Activated T-helper 2 cell treated with anti-CD3 and anti-CD28 coated beads, Interferon-gamma antibody, Interleukin-2, Interleukin-4, amounts not matched to agents 10 μg/mL and 5 μg/mL and 100 μg/mL, durations not matched to agents 14 hours and 24 hours and 36 hours (primary cell): ENCODE measurements at places on chromosomes 7 and 10. TPM values are rescaled to one million over a fixed set of nuclear protein-coding genes. Genes with fewer than 3 reads are reported as not detected.
A peak's percentile ranks its signal among the peaks of the same experiment; 100 is the strongest.

ACTR3C gene
- total RNA-seq = 7.0 and 7.9 TPM in 2 replicates

DNA sequence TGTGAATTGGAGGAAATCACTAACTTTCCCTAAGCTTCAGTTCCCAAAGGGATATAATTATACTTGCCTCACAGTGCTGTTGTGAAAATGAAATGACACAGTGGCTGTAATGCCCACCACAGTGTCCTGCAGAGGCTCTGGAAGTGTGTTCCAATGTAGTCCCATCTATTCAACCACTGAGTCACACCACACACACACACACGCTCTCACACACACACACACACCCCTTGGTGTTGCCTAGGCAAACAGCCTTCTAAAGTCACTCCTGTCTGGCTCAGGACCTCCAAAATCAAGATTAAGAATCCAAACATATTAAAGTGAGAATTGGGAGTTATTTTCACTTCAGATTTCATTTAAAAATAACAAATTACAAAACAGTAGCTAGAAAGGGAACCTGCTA, 73.3 kb downstream of the NRCAM start:
- H3K27ac ChIP-seq = no peak overlapping the region
- no peak for DNase-seq
- H3K27me3 ChIP-seq = peaks cover 9% of the 10 kb centered on the region
- H3K4me3 ChIP-seq = no peak overlapping the region
- no peaks in the 10 kb centered on the region for H3K4me1 ChIP-seq
- no peaks in the 10 kb centered on the region for H3K36me3 ChIP-seq

NME8 gene
- not detected in 2 replicates for total RNA-seq

DNA sequence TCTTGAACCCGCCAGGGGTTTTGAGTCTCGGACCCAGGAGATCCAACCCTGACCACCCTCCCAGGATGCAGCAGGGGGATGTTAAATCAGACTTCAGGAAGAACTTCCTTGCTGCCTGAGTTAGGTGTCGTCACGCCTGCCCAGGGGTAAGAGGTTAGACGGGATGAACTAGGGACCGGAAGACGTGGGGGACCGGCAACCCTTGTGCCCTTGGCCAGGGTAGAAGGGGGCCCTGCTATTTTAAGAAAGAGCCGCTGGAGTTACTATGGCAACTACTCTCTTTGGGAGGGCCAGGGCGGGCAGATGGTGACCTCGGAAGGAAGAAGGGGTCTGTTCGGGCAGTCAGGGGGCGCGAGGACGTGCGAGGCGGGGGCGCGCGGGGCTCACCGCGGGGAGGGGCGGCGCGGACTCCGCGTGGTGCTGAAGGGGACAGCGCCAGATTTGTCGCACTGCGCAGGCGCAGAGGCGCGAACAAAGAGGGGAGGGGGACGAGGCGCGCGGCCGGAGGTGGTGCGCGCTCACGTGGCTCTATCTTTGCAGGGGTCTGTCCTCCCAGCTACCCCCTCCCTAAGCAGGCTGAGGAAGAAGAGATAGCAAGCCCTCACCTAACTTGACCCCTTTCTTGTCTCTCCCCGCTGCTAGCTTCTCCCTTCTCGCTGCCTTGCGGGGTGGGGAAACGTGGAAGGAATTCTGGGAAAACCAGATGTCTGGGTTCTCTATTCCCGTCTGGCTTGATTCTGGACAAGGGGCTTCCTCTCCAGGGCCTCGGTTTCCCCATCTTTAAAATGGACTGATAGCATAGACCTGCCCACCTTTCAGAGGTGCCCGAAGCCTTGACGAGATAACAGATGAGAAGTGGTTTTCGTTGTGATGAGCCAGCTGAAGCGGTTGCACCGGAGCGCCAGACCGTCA, 940 bp upstream of the PSD start:
- peaks cover 4% of the 10 kb centered on the region for H3K36me3 ChIP-seq
- peaks cover 23% of the 10 kb centered on the region for H3K27me3 ChIP-seq
- peak overlapping the region; percentile 9 for H3K27ac ChIP-seq
- H3K4me1 ChIP-seq = peaks cover 17% of the 10 kb centered on the region
- H3K4me3 ChIP-seq = peak overlapping the region; percentile 93

ITIH5 gene
- total RNA-seq = not detected in 2 replicates

DNA sequence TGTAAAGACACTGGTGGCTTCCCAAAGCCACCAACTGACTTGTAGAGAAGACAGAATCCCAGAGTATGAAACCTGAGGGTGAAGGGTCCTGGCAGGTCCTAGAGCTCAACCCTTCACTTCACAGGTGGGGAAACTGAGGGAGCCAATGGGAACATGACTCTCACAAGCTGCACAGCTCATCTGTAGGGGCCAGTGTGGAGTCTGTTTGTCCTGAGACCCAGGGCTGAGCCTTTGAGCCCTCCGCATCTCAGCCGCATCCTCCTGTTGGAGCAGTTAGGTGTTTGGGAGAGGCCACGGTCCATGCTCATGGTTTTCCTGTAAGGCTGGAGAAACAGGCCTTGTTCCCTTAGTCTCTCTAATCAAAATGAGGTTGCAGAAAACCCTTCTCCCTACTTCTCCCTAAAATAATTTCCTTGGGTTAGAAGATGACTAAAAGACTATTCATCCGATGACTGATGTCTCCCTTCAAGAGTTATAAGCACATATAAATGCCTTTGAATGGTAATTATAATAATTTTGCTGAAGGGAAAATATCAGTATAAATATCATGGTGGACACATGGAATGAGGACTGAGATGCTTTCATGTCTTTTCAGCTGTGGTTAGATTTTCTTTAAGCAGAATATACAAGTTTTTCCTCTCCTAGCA, 10.3 kb downstream of the HTRA1 start:
- no peak overlapping the region for H3K27ac ChIP-seq
- H3K4me3 ChIP-seq = no peak overlapping the region

DNA sequence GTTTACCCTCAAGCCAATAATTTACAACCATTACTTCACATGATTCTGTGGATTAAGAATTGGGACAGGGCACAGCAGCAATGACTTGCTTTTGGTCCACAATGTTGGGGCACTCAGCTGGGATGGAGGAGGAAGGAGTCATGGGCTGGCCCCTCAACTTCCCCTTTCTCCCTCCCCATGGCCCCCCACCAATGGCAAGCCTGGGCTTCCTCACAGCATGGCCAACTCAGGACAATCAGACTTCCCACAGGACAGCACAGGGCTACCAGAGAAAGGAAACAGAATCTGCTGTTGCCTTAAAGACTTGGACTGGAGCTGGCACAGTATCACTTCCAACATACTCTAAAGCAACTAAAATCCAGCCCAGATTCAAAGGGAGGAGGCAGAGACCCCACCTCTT, 160.7 kb downstream of the PTPN20 start:
- H3K4me3 ChIP-seq = no peak overlapping the region
- DNase-seq = no peak
- H3K27ac ChIP-seq = no peak overlapping the region
- H3K36me3 ChIP-seq = no peaks in the 10 kb centered on the region
- H3K4me1 ChIP-seq = peaks cover 13% of the 10 kb centered on the region

RARRES2 gene
- total RNA-seq = not detected in 2 replicates

- H3K4me3 ChIP-seq = no peak overlapping the region
- no peaks in the 10 kb centered on the region for H3K36me3 ChIP-seq
- peaks cover 4% of the 10 kb centered on the region for H3K27me3 ChIP-seq
These were observed 500.1 kb upstream of the ZMIZ1 start for GRCh38 chr10:78568620-78569019.

IFIT1B gene
- total RNA-seq = not detected in 2 replicates

GRCh38 chr7:128934361-128935341, 3.1 kb upstream of the IRF5 start:
- peaks cover 3% of the 10 kb centered on the region for H3K36me3 ChIP-seq
- H3K4me3 ChIP-seq = no peak overlapping the region
- H3K27me3 ChIP-seq = peaks cover 21% of the 10 kb centered on the region
- H3K4me1 ChIP-seq = peaks cover 24% of the 10 kb centered on the region

ENO4 gene
- total RNA-seq = not detected in 2 replicates

DNA sequence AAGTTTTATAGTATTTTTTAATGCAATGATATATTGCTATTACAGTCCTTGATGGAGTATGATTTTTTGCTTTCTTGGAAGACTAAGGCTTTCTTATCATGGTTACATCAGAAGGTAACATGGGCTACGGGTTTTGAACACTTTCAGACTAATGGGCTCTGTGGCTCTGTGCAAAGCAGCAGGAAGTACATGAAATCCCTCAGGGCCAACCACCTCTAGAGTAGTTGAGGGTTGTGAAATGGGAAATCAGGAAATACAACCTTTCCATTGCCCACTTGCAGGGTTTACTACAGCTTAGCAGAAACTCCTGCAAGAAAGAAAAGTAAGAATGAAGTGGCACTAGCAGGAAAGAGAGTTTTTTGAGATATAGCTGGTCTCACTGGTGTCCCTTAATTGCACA, 853.5 kb downstream of the KCNMA1 start:
- H3K27me3 ChIP-seq = no peaks in the 10 kb centered on the region
- H3K4me3 ChIP-seq = no peak overlapping the region
- H3K4me1 ChIP-seq = no peaks in the 10 kb centered on the region
- H3K27ac ChIP-seq = no peak overlapping the region
- no peaks in the 10 kb centered on the region for H3K36me3 ChIP-seq
- DNase-seq = no peak

GRCh38 chr7:73909996-73910395, 49.0 kb downstream of the TMEM270 start:
- no peaks in the 10 kb centered on the region for H3K36me3 ChIP-seq
- H3K4me1 ChIP-seq = no peaks in the 10 kb centered on the region
- no peak overlapping the region for H3K27ac ChIP-seq
- H3K27me3 ChIP-seq = no peaks in the 10 kb centered on the region
- H3K4me3 ChIP-seq = no peak overlapping the region

- no peaks in the 10 kb centered on the region for H3K36me3 ChIP-seq
- no peak overlapping the region for H3K27ac ChIP-seq
- H3K4me1 ChIP-seq = no peaks in the 10 kb centered on the region
- no peak overlapping the region for H3K4me3 ChIP-seq
- no peaks in the 10 kb centered on the region for H3K27me3 ChIP-seq
- no peak for DNase-seq
These were observed 274.9 kb downstream of the SDK1 start for GRCh38 chr7:3575753-3576531.

CYP2C9 gene
- total RNA-seq = not detected in 2 replicates

DNA sequence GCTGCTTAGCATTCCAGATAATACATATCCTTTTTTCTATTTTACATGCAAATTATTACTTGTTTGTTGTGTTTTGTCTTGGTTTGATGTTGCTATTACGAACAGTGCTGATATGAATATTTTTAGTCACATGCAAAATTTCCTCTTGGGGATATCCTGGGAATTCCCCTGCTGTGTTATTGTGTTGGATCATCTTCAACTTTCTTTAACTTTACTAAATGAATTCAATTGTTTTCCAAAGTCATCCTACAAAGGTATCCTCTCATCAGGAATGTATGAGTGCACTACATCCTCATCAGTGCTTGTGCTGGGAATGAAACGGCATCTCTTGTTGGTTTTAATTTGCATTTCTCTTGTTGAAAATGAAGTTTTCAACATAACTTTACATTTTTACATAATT, 87.1 kb downstream of the AASS start:
- no peak overlapping the region for H3K27ac ChIP-seq
- no peaks in the 10 kb centered on the region for H3K27me3 ChIP-seq
- no peaks in the 10 kb centered on the region for H3K36me3 ChIP-seq

GRCh38 chr10:6400331-6400730, 179.7 kb downstream of the PRKCQ start:
- DNase-seq = no peak
- peaks cover 3% of the 10 kb centered on the region for H3K36me3 ChIP-seq
- peaks cover 31% of the 10 kb centered on the region for H3K4me1 ChIP-seq

DGKB gene
- not detected in 2 replicates for total RNA-seq

GRCh38 chr10:86657396-86658011, 3.2 kb downstream of the OPN4 start:
- no peak overlapping the region for H3K4me3 ChIP-seq
- H3K36me3 ChIP-seq = no peaks in the 10 kb centered on the region
- H3K4me1 ChIP-seq = no peaks in the 10 kb centered on the region
- no peak for DNase-seq
- no peaks in the 10 kb centered on the region for H3K27me3 ChIP-seq

- DNase-seq = no peak
- H3K27ac ChIP-seq = no peak overlapping the region
- peaks cover 35% of the 10 kb centered on the region for H3K27me3 ChIP-seq
- no peak overlapping the region for H3K4me3 ChIP-seq
- no peaks in the 10 kb centered on the region for H3K36me3 ChIP-seq
- peaks cover 4% of the 10 kb centered on the region for H3K4me1 ChIP-seq
These were observed 40.0 kb downstream of the CNNM1 start for GRCh38 chr10:99369126-99369525.

TRPV5 gene
- total RNA-seq = not detected in 2 replicates

- no peaks in the 10 kb centered on the region for H3K36me3 ChIP-seq
- no peaks in the 10 kb centered on the region for H3K27me3 ChIP-seq
- H3K4me3 ChIP-seq = no peak overlapping the region
- no peak overlapping the region for H3K27ac ChIP-seq
These were observed 86.6 kb downstream of the CALN1 start for GRCh38 chr7:72325561-72325960.

DNA sequence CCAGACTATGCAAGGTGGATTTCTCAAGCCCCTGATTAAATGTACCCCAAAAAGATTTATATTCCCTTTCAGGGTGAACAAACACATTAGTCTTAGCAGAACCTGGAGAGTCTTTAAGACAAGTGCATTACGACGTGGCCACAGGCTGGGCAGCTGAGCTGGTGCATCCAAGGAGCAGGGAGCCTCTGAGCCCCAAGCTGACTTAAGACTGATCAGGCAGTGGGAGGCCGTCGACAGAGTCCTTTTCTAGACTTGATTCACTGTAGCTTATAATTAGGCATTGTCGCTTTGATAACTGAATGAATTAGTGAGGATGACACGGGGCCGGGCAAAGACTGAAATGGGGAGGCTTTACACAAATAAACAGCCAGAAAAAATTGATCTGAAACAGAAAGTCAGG, 353.2 kb downstream of the GPAM start:
- no peaks in the 10 kb centered on the region for H3K27me3 ChIP-seq
- no peaks in the 10 kb centered on the region for H3K36me3 ChIP-seq
- DNase-seq = no peak
- H3K27ac ChIP-seq = no peak overlapping the region
- H3K4me3 ChIP-seq = no peak overlapping the region

FOXI2 gene
- total RNA-seq = not detected in 2 replicates

DNA sequence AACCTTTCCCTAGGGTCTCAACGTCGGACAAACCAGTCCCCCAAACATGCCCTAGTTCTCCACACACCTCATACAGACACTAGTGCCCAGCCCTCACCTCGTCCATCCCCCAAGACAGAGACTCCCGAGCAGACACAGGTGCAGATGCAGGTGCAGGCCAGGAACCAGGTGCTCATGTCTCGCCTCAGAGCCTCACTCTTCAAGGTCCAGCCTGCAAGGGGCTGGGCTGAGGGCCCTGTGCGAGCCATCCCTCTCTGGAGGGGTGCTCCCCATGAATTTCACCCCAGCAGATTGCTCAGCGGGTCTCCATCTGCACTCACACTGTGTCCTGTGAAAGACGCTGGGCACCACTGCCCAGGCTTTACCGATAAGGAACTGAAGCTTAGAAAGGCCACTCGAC, 36.9 kb upstream of the TUBB8 start:
- H3K4me3 ChIP-seq = no peak overlapping the region
- H3K27ac ChIP-seq = no peak overlapping the region
- H3K36me3 ChIP-seq = no peaks in the 10 kb centered on the region
- H3K4me1 ChIP-seq = peaks cover 10% of the 10 kb centered on the region
- DNase-seq = no peak
